ENCODE measurements at places on chromosomes 1 and 21.

- DNase-seq: no peak
Observed at GRCh38 chr1:60483509-60483908, 409.9 kb upstream of the C1orf87 start.

DNA sequence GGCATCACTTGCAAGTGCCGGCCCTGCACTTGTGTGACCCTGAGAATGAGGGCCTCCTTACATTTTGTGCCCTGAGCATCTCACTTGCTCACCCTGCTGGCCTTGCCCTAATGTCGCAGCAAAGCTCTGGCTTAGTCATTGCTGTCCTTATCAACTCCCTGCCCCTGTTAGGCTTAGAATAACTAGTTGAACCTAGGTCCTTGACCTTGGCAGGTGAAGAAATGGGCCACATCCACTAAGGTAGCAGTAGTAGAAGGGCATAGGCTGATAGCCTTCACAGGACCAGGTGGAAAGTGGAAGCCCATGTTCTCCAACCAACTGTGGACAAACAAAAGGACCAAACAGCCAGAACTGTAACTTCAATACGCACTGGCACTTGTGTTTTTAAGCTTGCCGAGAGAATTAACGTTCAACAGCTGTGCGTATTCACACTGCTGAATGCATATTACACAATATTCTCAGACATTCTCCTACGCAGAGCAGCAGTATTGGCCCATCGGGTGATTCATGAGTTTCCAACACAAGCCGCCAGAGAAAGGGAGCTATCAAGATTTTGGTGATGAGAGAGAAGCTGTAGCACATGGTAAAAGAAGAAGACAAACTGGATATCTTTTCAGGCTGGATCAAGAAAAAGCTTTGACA lies 27.7 kb upstream of the PTGFRN start:
- DNase-seq: no peak

GRCh38 chr1:11143401-11143800 lies 43.7 kb upstream of the EXOSC10 start:
- no peak for DNase-seq

- DNase-seq: no peak
Observed at GRCh38 chr21:37758982-37759381, 157.3 kb downstream of the KCNJ6 start.

DNA sequence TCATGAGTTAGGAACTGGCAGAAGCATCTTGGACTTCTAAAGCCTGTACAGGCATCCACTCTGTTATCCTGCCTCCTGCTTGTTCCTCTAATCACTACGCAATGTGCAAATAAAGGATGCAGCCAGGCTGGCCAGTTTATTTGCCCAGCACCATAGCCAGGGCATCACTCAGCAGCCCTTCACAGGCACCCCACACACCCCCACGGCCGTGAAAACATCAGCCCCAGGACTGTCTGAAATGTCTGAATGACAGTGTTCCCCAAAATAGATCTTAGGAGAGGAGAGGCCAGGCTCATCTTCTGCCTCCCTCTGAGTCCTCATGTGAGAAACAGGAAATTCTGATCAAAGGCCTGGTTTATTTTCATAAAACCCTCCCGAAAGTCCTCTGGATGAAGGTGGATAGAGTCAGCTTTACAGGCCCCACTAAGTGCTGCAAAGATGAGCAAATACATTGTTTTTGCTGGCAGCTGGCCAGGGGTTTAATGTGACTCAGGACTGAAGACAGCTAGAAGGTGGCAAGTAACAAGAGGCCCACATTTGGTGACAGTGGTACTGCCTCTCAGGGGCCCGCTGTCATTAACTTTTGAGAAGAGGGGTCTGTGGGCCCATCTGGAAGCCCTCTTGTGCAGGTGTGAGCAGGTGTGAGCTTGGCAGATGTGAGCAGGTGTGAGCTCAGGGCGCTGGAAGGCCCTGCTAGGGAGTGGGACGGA lies 32.9 kb downstream of the GRHL3 start:
- DNase-seq: no peak

DNA sequence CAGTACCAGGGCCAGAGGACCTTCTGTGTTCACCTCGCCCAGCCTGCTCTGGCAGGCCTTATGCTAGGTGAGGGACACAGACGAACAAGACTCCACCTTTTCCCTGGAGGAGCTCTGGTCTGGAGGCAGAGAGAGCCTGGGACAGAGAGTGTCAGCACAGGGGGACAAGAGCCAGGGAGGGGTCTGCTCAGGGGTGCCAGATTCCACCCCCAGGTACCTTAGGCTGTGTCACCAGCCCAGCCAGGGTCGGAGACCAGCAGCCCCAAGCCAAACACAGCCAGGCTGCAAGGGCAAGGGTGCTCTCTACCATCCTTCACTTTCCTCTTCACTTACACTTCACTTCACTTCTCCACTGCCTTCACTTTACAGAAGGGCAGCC lies 4.3 kb upstream of the LRP8 start:
- DNase-seq: no peak

DNA sequence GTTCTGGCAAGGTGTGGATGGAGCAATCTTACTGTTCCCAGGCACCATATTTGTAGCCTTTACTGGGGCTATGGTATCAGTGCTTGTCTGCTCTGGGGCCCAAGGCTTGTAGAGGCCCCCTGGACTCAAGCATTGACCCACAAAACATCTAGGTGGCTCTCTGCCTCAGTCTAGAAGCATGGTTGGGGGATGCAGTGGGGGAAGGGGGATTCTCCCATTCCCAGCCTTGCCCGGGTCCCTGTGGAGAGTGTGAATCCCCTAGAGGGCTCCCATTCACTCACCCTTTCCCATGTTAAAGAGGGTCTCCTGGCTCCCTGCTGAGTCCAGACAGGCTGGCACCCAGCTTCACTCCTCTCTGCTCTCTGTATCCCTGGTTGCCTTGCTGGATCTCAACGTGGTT lies 28.2 kb upstream of the DIRAS3 start:
- DNase-seq: no peak

- peak; percentile 86 for DNase-seq
Observed at GRCh38 chr1:229227298-229227919, 43.5 kb upstream of the RAB4A start.

DNA sequence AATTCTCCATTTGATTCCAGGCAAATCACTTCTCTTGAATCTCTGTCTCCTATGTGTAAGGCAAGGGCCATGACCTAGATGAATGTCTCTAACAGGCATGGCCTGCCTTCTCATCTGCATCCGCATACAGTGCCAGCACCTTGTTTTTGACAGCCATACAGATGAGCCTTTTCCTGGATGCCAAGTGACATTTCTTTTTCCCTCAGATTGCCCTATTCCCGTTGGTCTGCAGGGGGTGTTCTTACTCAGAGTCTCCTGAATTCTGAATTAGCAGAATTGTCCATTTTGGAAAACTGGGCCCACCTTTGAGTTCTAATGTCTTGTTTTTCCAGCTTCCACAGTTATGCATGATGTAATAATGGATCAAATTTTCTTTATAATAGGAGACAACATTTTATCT lies 88.0 kb upstream of the ADAR start:
- DNase-seq: no peak

- no peak for DNase-seq
Observed at GRCh38 chr1:113868387-113869083, 3.0 kb downstream of the PTPN22 start.

GRCh38 chr1:163128282-163128681 lies 59.1 kb downstream of the RGS4 start:
- DNase-seq: no peak

- no peak for DNase-seq
Observed at GRCh38 chr1:18010408-18010807, 97.2 kb upstream of the IGSF21 start.

- no peak for DNase-seq
Observed at GRCh38 chr1:8892026-8892425, 13.5 kb upstream of the ENO1 start.

DNA sequence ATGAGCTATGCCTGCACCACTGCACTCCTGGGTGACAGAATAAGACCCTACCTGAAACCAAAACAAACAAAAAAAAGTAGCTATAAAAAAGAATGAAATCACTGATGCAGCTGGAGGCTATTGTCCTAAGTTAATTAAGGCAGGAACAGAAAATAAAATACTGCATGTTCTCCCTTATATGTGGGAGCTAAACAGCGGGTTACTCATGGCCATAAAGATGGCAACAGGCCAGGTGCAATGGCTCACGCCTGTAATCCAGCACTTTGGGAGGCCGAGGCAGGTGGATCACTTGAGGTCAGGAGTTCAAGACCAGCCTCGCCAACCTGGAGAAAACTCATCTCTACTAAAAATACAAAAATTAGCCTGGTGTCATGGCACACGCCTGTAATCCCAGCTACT lies 152.7 kb downstream of the PIK3R3 start:
- no peak for DNase-seq

DNA sequence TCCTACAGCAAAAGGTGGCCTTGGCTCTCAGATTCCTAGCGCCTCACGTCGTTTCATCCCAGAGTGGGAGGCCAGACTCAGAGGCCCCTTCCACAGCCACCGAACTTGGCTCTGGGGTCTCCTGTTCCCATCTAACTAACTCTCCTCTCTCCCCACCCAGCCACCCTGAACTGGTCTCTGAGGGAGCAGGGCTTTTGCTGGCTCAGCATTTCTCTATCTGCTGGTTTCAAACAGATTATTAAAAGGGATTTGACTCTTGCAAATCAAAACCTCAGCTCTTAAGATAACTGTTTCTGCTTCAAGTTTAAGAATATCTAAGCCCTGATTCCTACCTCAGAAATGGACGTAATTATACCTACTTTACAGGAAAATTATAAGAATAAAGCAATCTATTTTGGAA lies 91.0 kb upstream of the ATP1B1 start:
- no peak for DNase-seq

GRCh38 chr1:198968866-198969265 lies 330.0 kb downstream of the PTPRC start:
- no peak for DNase-seq

DNA sequence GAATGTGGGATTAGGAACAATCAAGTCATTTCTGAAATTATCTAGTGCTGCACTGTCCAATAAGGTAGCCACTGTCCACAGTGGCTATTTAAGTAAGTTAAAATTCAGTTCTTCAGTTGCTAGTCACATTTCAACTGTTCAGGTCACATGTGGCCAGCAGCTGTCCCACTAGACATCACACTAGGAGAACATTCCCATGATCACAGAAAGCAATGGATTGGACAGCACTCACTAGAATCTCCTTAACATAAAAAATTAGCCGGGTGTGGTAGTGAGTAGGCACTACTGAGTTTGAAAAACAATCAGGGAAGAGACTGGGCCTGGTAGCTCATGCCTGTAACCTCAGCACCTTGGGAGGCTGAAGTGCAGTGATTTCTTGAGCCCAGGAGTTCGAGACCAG lies 33.6 kb downstream of the NUP133 start:
- no peak for DNase-seq

DNA sequence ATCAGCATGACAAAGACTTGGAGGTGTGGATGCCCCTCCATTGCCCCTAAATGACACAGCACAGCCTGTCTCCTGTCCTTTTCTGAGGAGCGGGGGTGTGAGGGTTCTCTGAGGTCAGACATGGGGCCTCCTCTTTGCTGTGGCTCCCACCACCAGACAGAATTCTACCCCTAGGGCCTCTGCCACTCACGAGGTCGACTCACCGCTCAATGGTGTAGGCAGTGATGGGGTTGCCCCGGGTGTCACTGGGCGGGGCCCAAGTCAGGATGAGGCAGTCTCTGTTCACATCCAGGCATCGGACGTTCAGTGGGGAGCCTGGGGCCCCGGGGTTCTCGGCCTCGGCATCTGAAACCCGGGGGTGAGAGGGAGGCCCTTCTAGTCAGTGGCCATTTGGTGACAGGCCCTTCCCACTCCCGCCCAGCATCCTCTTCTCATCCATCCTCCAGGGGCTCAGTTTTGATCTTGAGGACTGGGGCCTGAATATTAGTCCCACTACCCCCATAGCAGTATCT lies 19.9 kb downstream of the MYOM3 start:
- DNase-seq: no peak

GRCh38 chr1:196445775-196446174 lies 162.5 kb downstream of the KCNT2 start:
- DNase-seq: no peak

GRCh38 chr1:11690397-11691301 lies 861 bp upstream of the DRAXIN start:
- DNase-seq: no peak

DNA sequence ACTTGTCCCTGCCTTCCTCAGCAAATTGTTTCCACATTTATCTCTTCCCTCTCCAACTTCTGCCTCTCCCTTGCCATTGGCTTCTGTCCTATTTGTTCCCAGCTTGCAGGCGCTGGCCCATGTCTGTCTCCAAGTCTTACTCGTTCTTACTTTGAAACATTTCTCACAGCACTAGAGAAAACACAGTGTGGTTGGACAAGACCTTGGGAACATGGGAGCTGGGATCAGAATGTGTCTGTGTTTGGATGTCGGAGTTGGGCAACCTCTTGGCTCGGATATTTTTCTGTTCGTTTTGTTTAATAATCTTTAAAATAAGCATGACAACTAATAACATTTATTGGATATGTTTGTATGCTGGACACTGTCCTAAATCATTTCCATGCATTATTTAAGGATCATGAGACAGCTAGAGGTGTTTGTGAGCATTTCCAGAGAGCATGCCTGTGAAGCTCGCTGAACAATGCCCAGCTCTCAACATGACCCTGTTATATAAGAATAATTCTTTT lies 5.9 kb upstream of the BRWD1 start:
- no peak for DNase-seq

DNA sequence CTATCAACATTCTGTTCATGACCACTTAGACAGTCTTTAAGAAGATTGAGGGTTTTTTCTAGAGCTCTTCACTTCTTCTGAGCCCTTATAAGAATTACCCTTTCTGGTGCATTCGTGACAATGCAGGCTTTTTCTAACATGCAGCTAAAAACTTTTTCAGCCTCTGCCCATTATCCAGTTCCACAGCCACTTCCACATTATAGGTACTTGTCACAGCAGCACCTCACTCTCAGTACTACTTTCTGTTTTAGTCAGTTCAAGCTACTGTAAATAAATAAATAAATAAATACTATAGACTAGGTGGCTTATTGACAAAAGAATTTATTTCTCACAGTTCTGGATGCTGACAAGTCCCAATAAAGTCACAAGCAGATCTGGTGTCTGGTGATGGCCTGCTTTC lies 284.4 kb upstream of the PKN2 start:
- DNase-seq: no peak

GRCh38 chr1:223136086-223136485 lies 7.0 kb downstream of the TLR5 start:
- DNase-seq: no peak

GRCh38 chr1:111214884-111215283 lies 12.6 kb upstream of the CHI3L2 start:
- peak; percentile 73 for DNase-seq

Measured in stimulated activated naive CD4-positive, alpha-beta T cell (primary cell).